Myocyte (in vitro differentiated cells): ENCODE measurements at places on chromosomes 13 and 19.

DNA sequence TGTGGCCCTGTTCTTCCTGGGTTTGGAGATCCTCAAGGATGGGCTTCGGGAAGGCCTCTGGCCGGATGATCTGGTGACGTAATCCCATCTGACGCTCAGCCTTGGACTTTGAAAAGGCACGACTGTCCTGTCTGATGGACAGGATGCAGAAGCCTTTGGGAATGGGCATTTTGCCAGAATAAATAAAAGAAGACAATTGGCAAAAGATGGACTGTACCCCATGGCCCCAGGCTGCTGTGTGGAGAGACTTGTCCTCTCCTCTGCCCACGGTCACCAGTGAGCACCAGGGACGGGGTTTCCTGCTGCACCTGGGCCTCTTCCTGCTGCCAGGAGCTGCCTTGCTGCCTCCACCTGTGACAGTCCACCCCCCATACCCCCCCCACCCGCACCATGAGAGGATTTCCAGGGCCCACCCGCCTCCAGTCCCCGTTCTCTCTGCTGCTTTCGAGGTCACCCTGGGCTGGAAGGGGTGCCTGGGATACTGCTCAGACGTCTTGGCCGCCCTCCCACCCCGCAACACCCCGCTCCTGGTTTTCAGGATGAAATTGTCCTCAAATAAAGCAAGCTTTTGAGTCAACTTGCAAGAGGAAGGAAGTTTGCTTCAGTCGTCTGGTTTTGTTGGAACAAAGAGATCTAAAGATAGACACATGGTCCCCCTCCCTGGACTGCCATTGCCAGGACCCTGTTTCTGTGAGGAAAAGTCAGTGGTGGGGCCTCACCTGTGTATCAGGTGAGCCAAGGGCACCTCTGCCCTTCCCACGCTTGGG lies 40.9 kb downstream of the MCF2L start:
- no peak for DNase-seq

- DNase-seq = no peak
Measured at GRCh38 chr19:43749898-43750297, 4.9 kb downstream of the SMG9 start.

DNA sequence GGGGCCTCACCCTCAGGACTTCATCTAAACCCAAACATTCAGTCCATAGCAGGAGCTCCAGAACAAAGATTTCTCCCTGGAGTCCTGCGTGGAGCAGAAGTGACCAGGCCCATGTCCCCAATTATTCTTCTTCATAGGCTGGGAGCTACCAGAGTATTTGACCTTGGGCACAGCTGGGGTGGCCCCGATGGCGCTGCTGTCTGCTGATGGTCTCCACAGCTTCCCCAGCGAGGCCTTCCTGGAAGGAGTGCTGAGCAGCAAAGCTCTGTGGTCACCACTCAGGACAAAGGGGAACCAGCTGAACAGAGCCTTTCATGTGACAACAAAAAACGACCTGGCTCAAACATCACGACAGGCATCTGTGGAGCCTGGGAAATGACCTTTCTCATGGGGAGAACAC lies 62.7 kb upstream of the ARGLU1 start:
- no peak for DNase-seq

DNA sequence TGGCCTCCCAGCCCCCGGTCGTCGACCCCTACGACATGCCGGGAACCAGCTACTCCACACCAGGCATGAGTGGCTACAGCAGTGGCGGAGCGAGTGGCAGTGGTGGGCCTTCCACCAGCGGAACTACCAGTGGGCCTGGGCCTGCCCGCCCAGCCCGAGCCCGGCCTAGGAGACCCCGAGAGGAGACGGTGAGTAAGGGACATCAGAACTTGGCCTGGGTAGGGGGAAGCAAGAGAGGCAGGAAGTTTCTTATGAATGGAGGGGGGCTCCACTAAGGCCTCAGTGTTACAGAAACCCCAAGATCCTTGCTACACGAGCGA lies 2.9 kb downstream of the FOSB start:
- no peak for DNase-seq

DNA sequence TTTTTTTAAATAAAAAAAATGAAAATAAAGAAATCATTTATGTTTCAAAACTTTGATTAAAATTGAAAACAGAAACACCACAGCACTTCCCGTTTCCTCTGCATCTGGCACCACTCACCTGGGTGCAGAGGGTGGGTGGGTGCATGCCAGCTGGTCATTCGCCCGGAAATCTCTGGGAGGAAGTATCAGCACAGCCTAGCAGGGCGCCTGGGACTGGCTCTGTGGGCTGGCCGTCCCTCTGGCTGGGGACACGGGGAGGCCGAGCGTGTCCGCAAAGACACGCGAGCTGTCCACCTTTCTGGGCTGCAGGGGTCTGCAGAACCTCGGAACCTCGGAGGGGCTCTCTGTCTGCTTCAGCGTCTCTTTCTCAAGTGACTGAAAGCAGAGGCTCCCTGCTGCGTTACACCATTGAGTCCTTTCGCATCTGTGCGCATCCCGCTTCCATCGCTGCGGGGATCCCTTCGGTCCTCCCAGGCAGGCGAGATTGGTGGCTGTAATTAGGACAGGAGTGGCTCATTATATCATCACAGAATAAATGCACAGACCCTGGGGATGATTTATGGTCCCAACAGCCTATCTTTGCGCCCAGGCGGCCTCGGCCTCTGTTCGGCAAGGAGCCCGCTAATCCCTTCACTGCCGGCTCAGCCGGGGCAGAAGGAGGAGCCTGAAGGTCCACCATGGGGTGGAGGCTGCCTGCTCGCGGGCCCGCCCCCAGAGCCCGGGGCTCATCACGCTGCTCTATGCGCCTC lies 17.2 kb downstream of the CRTC1 start:
- DNase-seq = peak; percentile 52

- DNase-seq = no peak
Measured at GRCh38 chr19:56933014-56933705, 92.6 kb upstream of the PEG3 start.

DNA sequence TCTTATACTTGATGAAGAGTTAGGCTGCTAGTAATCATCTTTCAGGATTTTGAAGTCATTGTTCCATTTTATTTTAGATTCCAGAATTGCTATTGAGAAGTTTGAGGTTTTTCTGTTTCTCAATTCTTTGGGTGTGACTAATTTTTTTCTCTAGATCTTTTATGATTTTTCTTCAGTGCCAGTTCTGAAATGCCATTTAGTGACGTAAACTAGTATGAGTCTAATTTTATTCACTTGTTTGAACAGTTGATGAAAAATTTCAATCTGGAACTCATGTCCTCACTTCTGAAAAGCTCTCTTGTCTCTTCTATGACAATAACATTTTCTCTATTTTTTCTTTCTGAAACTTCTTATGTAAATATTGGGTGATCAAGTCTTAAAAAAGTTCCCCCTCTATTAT lies 188.5 kb upstream of the HTR2A start:
- peak; percentile 18 for DNase-seq

DNA sequence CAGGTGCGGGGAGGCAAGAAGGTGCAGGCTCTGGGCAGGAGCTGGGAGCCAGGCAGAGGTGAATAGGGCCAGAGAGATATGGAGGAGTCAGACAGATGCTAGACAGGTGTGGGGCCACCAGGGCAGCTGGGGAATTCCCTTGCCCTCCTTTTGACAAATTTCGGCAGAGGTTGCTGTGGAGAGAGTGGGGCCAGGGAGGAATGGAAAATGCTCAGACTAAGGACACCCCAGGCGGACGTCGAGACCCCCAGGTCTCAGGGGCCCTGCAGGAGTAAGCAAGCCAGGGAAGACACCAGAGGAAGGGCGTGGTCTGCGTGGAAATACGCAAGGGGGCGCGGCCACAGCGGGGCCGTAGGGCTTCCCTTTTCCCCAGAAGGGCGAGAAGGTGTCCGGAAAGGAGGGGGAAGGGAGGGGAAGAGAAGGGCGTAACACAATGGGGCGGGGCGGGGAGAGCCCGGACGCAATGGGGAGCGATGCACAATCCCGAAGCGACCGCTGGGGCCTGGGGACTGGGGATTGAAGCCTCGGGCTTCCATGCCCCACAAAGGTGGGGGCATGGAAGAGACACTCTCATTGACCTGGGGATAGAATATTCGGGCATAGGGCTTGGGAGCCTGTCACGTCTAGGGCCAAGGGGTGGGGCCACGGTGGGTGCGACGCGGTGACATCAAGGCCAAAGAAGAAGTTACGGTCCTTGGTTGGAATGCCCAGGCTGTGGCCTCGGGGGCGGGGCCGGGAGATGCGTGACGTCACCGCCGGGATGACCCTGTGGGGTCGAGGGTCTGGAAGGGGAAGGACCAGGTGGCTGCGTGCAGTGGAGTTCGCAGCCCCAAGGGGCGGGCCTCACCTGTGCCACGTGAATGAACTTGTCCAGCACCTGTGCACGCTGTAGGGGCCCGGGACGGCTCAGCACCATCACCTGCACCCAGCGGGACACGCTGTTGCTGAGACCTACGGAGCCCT lies 8.2 kb downstream of the RASGRP4 start:
- no peak for DNase-seq

GRCh38 chr19:44212866-44213346 lies 574 bp downstream of the ZNF227 start:
- peak; percentile 37 for DNase-seq

GRCh38 chr13:23470790-23471614 lies 37.5 kb upstream of the SACS start:
- no peak for DNase-seq

DNA sequence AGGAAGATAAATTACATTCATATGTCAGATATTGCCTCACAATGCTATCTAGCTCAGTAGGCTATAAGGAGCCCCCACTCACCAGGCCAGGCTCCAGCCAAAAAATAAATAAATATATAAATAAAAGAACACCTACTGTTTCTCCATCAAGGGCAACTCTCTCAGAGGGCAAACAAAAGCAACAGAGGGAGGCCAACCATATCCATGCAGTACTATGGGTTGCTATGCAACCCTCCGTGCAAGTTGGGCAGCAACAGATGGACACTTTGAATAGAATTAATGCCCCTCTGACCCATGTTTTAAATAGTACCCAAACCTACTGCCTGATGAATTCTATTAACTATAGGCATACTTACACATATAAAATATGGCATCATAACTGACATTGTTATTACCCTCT lies 279.8 kb upstream of the EDNRB start:
- DNase-seq = no peak

GRCh38 chr19:15144046-15144646 lies 36.9 kb downstream of the SYDE1 start:
- DNase-seq = no peak

- DNase-seq = no peak
Measured at GRCh38 chr19:6750062-6750461, 10.6 kb downstream of the TRIP10 start.
